ENCODE measurements at places on chromosomes 5 and 9.

- no peak for DNase-seq
Measured at GRCh38 chr5:6402939-6403338, 24.6 kb upstream of the MED10 start.

DNA sequence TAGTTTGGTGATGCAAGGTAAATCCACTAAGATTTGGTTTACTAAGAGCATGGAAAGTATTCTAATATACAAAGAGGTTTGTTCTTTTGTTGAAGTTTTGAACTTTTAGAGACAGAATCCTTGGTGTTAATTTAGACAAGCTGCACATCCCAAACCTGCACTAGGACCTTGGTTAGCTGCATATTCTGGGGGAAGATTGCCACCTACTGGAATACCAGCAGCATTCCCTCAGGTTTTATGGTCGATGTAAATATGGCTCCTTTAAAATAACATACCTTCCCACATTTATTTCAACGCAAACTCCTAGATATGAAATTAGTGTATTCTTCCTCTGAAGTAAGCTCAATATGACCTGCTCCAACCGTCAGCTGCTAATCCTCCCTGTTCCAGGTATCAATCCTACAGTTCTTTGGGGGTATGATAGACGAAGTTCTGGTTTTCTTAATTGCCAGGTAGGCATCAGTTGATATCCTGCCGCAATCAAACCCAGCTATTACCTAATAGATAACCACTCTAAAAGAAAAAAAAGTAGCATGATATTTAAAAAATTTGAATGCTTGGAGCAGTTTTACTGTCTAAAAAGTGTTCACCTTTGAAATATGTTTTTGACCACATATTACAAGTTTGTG is 624.1 kb downstream of the ISL1 start:
- DNase-seq: no peak

- no peak for DNase-seq
Measured at GRCh38 chr9:134553061-134553891, 88.3 kb upstream of the COL5A1 start.

DNA sequence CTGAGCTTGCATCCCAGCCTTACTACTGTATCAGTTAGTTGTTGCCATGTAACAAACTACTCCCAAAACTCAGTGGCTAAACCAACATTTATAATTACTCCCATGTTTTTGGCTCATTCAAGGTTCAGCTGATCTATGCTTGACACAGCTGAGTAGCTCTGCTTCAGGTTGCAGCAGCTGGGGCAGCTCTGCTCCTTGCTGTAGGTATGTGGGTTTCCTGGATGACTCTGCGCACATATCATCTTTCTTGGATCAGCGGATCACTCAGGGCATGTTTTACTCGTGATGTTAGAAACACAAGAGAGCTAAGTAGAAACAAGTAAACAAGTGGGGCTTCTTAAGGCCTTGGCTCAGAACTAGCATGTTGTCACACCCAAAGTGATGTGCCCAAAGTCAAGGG is 15.1 kb downstream of the TEK start:
- DNase-seq: no peak

GRCh38 chr5:145743396-145744061 is 91.6 kb downstream of the PRELID2 start:
- DNase-seq: no peak

DNA sequence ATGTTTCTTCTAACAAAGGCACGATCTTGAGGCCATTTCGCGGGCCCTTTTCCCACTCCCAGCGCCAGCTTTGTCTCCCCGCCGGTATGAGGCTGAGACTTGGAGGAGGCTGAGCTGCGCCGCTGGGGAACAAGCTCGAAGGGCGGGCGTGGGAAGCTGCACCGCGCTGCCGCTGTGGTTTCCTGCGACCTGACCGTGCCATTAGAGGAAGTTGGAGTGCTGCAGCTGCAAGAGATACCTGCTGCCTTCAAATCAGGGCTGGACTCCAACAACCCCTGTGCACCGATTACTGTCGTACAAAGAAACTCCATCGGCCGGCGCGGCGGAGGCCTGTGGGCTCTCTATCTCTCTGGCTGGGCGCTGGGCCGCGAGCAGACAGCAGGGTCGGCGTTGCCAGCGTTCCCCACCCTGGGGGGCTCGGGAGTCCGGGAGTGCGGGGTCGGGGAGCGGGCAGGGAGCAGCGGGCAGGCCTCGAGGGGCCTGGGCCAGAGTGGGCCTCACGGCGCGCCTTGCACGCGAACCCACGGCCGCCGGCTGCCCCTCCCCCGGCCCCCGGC is 1.3 kb upstream of the ERBIN start:
- peak; percentile 90 for DNase-seq

DNA sequence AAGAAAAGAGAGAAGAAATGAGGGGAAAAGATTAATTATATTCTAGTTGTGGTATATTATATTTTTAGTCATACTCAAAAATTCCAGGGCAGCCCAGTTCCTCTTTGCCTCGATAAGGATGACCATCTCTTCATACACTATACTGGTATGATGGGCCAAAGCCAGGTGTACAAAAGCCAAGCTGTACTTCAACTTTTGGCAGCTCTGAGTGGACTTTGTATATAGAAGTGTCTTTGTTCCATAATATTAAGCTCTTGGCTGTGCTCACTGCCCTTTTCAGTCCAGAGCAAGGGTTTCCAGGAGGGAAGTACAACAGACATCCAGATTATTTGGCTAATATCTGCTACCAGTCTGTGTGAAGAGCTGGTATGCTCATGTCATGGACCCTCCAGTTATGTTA is 934.3 kb upstream of the CDH10 start:
- no peak for DNase-seq

- no peak for DNase-seq
Measured at GRCh38 chr9:81390792-81391456, 298.4 kb downstream of the TLE1 start.

DNA sequence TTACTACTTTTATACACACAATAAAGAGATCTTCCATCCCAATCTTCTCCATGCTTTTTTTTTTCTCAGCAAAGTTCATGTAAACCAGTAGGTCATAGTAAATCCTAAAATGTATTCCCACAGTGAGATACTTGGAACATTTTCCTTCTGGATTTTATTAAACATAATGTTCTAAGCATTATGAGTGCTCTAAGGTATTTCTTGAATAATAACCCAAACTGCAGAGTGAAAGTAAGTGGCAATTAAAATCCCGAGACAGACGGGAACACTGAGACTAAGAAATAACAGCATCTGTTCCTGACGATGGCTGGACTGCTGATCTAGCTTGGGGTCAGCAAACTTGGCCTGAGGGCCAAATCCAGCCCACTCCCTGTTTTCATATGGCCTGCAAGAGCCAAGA is 359.8 kb downstream of the ARL15 start:
- no peak for DNase-seq

- no peak for DNase-seq
Measured at GRCh38 chr5:177253252-177253651, 50.3 kb downstream of the RAB24 start.

DNA sequence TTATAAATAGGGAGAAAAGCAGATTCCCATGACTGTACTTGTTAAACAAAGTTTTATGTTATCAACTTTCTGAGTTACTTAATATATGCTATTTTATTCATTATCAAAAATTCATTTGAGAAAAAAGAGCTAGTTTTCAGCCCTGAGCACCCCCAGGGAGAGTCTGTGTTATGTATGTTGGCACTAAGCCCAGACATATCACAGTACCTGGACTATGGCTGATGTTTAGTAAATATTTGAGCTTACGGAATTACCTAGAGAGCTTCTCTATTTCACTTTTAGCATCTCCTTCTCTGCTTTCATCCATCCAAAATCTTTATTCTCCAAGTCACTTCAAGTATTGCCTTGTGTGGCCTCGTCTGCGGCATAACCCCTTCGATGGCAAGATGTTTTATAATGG is 225.9 kb upstream of the PCSK5 start:
- DNase-seq: no peak

DNA sequence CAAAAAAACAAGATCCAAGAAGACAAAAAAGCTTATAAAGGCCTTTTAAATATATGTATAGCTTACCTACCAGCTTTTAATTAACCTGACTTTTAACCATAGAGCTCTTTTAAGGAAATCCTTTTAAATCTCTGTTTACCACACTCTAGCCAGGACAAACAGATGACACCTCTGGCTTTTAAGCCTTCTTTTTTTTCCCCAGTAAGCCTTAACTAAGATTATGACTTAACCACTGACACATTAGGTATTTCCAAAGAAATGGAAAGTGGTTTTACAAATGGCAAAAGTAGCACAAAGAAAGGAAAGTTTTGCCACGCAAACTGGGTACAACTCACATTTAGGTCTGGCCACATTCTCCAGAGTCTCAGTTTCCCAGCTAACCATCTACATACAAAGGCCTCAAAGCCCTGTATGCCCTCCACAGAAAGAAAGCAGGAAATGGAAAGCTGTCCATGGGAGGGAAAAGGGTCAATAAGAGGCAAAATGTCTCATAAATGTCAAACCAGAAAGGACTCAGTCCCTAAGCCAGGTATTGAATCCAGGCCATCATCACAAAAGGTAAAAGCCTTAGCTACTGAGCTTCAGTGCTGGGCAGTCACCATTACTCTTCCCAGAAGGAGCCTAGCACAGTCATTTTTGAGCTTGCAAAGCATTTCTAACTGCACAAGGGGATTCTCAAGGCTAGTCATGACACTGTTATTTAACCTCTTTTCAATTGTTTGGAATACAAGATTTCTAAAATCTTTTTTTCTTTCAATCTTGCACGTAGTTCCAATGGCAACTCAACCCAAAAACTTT is 19.7 kb downstream of the TMEM161B start:
- DNase-seq: no peak

DNA sequence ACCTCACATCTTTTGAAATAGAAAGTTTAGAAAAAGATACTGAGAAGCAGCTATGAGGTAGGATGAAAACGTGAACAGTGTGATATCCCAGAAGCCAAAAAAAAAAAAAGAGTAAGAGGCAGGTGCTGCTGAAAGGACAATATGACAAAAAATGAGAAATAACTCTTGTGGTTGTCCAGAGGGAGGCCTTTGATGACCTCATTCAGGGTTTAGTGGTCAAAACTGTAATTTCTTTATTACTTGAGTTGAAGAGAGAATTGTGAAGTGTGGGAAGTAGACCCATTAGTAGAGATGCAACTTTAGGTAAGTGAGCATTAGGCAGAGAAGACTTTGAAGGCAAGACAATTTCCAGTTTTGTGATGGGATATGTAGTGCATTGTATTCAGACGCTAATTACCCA is 1306.3 kb upstream of the ACO1 start:
- no peak for DNase-seq

DNA sequence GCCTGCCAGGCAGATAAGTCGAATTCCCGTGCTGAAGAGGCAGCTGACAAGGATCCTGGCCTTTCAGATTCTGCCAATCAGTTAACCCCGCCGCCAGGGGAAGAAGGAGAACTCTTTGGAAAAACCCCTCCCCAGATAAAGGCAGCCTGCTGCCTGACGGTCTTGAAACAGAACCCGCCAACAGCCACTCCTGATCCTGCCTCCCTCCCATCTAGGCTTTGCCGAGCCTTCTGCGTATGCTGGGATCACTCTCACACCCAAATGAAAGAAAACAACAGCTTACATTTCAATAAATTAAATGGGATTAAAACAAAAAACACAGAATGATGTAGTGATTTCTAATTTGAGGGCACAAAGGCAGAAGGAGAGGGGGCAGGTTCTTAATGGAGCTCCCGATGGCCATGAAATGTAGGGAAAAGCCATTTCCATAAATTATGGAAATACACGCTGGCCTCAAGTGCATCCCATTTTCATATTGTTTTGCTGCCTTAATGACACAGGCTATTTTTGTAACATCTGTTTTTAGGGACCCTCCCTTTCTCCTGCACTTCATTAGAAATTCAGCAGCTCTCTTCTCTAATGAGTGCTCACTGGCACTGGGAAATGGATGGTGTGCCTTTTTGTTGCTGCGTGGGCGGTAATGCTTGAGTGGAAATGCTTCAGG is 319.1 kb downstream of the MED10 start:
- no peak for DNase-seq

DNA sequence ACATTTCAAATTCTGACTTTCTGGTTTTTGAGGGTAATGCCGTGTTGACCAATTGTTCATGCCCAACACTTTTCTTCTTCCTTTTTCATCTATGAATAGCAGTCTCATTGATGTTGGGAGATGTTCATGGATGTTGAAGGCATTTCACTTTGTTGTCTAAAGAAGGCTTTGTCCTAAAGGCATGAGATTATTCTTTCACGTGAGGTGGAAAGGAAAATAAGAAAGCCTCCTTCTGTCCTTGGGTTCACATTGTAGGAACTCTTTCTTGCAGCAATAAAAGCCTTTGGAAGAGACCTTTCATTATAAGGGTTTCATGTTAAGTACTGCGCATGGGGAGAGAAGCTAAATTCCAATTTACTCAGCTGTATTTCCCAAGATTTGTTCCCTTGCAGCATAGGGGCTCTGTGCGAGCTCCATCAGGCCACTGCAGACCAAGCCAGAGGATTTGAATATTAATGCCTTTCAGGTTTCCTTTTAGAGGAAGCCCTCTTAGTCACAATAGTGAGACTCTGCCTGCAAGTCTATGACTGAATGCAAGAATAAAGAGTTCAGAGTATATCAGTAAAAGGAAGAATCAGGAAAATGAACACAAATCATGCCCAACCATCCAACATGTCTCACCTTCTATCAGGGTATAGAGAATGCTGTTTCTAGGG is 274.6 kb downstream of the TMEM38B start:
- no peak for DNase-seq

DNA sequence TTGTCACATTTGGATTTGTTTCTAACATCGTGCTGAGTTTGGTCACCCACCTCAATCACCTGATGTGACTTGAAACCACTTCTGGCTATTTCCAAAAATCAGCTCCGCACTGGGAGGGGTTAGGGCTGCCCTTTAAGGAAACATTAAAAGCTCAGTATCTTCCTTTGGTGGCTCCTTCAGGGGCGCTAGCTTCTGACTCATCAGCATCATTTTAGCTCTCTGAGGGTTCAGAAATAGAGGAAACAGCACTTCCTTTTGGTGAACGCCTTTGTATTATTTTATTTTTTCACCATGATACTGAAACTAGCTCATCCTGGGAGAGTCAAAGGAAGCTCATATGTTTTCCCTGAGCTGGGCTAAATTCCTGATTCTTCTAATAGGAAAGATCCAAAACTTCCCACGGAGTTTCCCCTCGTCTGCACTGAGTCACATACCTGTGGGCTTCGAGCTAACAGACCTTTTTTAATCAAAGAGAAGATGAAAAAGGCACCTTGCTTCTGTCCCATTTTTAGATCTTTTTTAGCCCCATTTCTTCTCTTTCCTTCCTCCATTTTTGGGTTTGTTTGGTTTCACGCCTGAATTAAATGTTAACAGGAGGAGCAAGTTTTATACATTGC is 48.2 kb downstream of the ROPN1L start:
- DNase-seq: no peak

Measured in activated effector memory CD4-positive, alpha-beta T cell treated with anti-CD3 and anti-CD28 coated beads, Interleukin-2, amount 50 U/mL, for 16 hours (primary cell).